Caco-2 (cell line): ENCODE measurements at places on chromosomes 5 and 9. TPM values are rescaled to one million over a fixed set of nuclear protein-coding genes. Genes with fewer than 3 reads are reported as not detected.

DNA sequence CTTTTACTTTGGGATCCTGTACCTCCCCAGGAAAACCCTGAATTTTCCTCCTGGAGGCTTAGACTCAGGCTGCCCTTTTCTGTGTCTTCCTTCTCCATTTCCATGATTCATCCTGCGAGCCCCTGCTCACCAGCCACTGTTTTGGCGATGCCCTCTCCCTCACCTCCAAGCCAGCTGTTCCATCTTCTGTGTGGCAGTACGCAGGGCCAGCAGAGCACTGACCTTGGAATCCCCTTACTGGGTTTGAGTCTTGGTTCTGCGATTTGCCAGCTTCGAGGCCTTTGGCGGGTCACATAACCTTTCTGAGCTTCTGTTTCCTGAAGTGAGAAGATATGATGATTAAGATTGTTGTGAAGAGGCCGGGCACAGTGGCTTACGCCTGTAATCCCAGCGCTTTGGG is 7.2 kb downstream of the PPARGC1B start:
- no peak for DNase-seq

GRCh38 chr9:135165756-135166519 is 78.5 kb downstream of the OLFM1 start:
- DNase-seq, result no peak

- no peak for DNase-seq
Measured at GRCh38 chr5:108560581-108560980, 178.7 kb upstream of the FBXL17 start.

- no peak for DNase-seq
Measured at GRCh38 chr5:66621146-66621545, 25.0 kb downstream of the MAST4 start.

DNA sequence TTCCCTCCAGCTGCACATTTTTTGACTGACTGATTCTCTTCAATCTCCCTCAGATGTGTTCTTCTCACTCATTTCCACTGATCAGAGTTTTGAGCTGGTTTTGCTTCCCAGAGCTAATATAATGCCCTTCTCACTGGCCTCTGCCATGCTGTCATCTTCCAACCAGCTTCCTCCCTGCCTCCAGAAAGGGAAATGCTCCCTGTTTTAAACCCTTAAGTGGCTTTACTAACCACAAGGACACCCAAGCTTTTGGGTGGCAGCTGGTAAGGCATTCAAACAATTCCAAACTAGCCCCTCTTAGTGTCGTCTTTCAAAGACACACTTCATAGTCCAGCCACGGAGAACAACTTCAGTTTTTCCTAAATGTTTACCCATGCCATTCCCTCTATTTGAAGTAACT is 172.5 kb downstream of the CRB2 start:
- no peak for DNase-seq

SURF4 gene
- total RNA-seq, result 239 and 253 TPM in 2 replicates
